Ovary (tissue), 10 donors: ENCODE measurements at places on chromosomes 5 and 9.

- H3K27me3 ChIP-seq = no peaks in the 10 kb centered on the region
- H3K4me3 ChIP-seq = no peak overlapping the region
- DNase-seq = no peak
- no peak overlapping the region for H3K27ac ChIP-seq
- H3K36me3 ChIP-seq = no peaks in the 10 kb centered on the region
Observed at GRCh38 chr5:157598350-157598936, 22.9 kb upstream of the ADAM19 start.

- no peaks in the 10 kb centered on the region for H3K27me3 ChIP-seq
- H3K4me1 ChIP-seq = peaks cover 2% of the 10 kb centered on the region
- peak overlapping the region; percentile 23 for H3K27ac ChIP-seq
- DNase-seq = peak; percentile 60
- peak overlapping the region; percentile 69 for H3K4me3 ChIP-seq
Observed at GRCh38 chr9:20620650-20621470, 1.4 kb downstream of the MLLT3 start.

GRCh38 chr9:115234094-115234493, 116.1 kb upstream of the TNC start:
- no peak overlapping the region for H3K27ac ChIP-seq
- H3K36me3 ChIP-seq = no peaks in the 10 kb centered on the region
- no peaks in the 10 kb centered on the region for H3K4me1 ChIP-seq
- H3K27me3 ChIP-seq = no peaks in the 10 kb centered on the region

DNA sequence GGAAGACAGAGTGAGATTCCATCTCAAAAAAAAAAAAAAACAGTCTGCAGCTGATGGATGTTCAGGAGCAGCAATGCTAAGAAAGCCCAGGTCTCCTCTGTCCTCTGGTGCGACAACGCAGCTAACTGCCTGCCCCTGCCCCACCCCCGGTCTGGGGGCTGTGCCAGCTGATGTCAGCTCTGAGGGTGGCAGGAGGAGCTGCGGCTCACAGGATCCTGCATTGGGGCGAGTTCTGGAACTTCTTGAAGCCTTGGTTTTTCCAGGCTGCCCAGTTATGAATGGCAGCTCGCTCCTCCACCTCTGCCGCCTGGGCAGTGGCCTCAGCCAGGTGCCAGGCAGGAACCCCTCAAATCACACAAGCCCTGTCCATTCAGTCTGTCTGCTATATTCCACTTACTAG, 113.5 kb downstream of the ROR2 start:
- peaks cover 18% of the 10 kb centered on the region for H3K4me1 ChIP-seq
- no peak overlapping the region for H3K27ac ChIP-seq
- no peak for DNase-seq
- no peak overlapping the region for H3K4me3 ChIP-seq
- H3K36me3 ChIP-seq = no peaks in the 10 kb centered on the region
- no peaks in the 10 kb centered on the region for H3K27me3 ChIP-seq

GRCh38 chr9:89749500-89750116, 144.8 kb downstream of the GADD45G start:
- DNase-seq = no peak
- H3K4me3 ChIP-seq = no peak overlapping the region
- no peaks in the 10 kb centered on the region for H3K27me3 ChIP-seq
- no peaks in the 10 kb centered on the region for H3K36me3 ChIP-seq
- no peak overlapping the region for H3K27ac ChIP-seq

GRCh38 chr5:83956386-83956785, 235.7 kb upstream of the HAPLN1 start:
- DNase-seq = no peak
- no peaks in the 10 kb centered on the region for H3K4me1 ChIP-seq
- H3K36me3 ChIP-seq = no peaks in the 10 kb centered on the region
- H3K27me3 ChIP-seq = no peaks in the 10 kb centered on the region

DNA sequence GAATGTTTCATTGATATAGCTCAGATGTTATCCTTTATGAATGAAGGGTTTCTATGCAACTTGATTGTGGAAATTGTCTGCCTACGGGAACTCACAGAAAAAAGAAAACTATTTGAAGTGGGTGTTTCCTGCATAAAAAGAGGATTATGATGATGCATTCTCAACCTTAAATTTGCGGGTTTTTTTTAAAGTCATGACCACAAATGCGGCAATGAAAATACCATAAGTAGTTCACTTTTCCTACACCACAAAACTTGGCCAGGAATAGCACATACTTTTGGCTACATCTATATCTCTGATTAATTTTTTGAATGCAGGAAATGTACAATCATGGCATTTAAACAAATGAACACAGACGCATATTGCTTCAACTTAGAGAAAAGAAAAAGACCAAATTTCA, 754.7 kb downstream of the DTWD2 start:
- H3K4me3 ChIP-seq = no peak overlapping the region
- DNase-seq = no peak
- no peaks in the 10 kb centered on the region for H3K4me1 ChIP-seq
- H3K27ac ChIP-seq = no peak overlapping the region
- H3K36me3 ChIP-seq = no peaks in the 10 kb centered on the region
- no peaks in the 10 kb centered on the region for H3K27me3 ChIP-seq

GRCh38 chr5:172235132-172235780, 41.3 kb downstream of the EFCAB9 start:
- no peaks in the 10 kb centered on the region for H3K27me3 ChIP-seq
- peaks cover 3% of the 10 kb centered on the region for H3K4me1 ChIP-seq
- no peaks in the 10 kb centered on the region for H3K36me3 ChIP-seq
- H3K27ac ChIP-seq = no peak overlapping the region
- H3K4me3 ChIP-seq = no peak overlapping the region

DNA sequence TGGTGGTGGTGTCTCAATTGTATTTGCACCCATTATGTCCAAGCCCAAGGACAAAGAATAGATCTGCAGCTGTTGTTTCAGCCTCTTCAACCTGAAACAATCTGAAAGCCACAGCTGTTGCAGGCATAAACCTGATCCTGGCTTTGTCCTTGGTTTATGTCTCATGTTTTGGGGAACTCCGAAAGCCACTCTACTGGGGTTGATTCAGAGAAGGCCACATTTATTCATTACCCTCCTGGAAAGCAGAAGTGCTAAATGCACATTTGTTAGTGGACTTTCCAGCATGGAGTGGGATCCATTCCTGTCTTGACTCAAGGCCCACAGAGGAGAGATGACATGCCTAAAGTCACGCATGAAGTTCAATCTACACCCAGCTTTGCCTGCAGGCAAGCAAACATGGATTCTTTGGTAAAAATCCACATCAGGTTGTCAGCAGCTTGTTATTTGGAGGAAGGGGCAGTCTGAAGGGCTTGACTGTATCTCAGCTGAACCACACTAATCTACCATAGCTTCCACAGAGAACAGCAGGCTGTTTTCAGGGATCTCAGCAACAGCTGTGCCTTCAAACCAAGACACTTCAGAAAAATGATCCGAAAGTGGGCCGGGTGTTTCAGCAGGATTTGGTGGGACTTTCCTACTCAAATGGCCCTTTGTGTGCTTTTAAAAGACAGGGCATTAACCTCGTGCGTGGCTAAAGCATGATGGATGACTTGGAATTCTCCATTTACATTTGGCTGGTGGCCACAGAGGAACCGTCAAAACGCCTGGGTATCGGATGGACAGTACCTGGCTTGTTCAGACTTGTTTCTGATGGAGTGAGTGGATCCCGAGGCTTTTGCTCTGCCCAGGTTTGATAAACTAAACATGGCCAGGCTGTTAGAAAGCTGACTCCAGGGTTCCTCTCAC, 36.2 kb upstream of the ADAM19 start:
- no peaks in the 10 kb centered on the region for H3K36me3 ChIP-seq
- no peak for DNase-seq
- H3K4me1 ChIP-seq = no peaks in the 10 kb centered on the region
- no peak overlapping the region for H3K27ac ChIP-seq
- no peaks in the 10 kb centered on the region for H3K27me3 ChIP-seq

DNA sequence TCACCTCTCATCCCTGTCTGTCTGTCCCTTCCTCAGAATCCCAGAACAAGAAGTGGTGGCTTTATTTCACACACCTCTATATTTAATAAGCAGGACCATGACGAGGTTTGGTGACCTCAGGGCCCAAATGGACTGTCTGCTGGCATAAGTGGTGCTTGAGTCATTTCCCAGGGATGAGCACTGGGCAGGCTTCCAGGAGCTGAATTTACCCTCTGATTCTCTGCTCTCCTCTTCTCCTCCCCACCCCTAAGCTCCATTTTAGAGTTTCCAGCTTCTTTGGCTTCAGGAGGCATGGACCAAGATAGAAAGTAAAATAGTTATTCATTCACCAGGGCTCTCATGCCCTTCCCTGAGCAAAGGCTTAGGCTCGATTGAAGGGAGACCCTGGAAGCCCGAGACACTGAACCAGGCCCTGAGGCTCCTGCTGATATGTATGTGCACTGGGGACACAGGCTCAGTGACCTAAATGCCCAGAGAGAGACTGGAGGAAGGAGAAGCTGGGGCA, 69.1 kb downstream of the PPARGC1B start:
- no peak overlapping the region for H3K4me3 ChIP-seq
- H3K4me1 ChIP-seq = peaks cover 17% of the 10 kb centered on the region
- no peaks in the 10 kb centered on the region for H3K36me3 ChIP-seq
- H3K27me3 ChIP-seq = no peaks in the 10 kb centered on the region
- DNase-seq = peak; percentile 48

GRCh38 chr5:177507596-177508220, 1.9 kb downstream of the DOK3 start:
- H3K27me3 ChIP-seq = no peaks in the 10 kb centered on the region
- no peak overlapping the region for H3K4me3 ChIP-seq
- H3K4me1 ChIP-seq = no peaks in the 10 kb centered on the region
- H3K27ac ChIP-seq = no peak overlapping the region

DNA sequence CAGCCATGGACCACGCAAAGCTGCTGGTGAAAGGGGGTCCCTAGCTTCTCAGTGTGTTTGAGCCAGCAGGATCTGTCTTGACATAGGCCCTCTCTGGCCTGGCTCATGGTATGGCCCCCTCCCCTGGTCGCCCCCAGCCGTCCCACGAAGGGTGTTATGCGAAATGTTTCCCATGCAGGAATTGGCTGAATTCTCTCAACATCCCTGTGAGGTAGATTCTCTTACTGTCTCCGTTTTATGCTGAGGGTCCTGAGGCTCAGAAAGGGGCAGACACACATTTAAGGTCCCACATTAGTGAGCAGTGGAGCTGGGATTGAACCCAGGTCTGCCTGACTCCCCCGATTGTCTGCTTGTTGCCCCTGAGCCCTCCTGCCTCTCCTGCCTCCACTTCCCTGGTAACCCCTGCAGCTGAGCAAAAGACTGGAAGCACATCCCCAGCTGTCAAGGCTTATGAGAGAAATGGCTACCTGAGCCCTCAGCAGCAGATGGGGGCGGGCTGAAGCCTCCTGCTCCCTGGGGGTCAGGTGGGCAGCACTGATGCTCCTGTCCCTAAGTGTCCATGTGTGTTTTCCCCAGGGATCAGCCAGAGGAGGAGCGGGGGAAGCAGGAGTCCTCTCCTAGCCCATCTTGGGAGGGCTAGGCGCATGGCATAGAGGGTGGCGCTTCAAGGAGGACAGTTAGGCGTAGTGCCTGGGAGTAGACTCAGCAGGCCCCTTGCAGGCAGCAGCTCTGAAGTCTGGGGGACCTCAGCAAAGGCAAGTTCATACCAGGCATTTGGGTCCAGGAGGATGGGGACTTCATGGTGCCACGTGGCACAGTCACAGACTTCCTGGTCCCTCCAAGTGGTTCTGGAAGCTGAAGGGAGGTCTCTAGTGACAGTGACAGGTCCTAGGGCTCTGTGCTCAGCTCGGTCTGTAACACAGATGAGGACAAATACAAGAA, 49.0 kb upstream of the GARNL3 start:
- H3K36me3 ChIP-seq = no peaks in the 10 kb centered on the region
- DNase-seq = no peak
- H3K4me1 ChIP-seq = no peaks in the 10 kb centered on the region
- H3K4me3 ChIP-seq = no peak overlapping the region
- H3K27ac ChIP-seq = no peak overlapping the region

DNA sequence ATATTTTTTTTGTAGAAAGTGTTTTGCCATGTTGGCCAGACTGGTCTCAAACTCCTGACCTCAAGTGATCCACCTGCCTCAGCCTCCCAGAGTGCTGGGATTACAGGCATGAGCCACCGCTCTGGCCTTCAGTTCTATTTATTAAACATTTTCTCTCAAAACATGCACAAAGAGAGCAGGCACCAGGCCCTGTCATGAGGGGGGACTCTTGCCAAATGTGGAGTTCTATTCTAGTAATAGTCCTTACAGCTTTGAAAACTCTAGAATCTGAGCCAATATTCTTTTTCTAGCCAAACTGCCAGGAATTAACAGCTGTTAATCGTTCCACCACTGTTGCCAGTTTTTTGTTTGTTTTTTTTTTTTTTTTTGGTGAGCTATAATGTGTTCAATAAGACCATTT, 124.6 kb downstream of the TARS1 start:
- no peaks in the 10 kb centered on the region for H3K27me3 ChIP-seq
- DNase-seq = peak; percentile 56
- H3K36me3 ChIP-seq = no peaks in the 10 kb centered on the region
- peaks cover 5% of the 10 kb centered on the region for H3K4me1 ChIP-seq
- no peak overlapping the region for H3K27ac ChIP-seq

- H3K36me3 ChIP-seq = no peaks in the 10 kb centered on the region
- no peak for DNase-seq
- no peak overlapping the region for H3K27ac ChIP-seq
- H3K27me3 ChIP-seq = no peaks in the 10 kb centered on the region
Observed at GRCh38 chr5:173454361-173454735, 126.1 kb upstream of the STC2 start.
